CD4-positive, alpha-beta T cell treated with Interleukin-1 beta for 1 hour (primary cell): ENCODE measurements at places on chromosomes 5 and 9.

- no peak for DNase-seq
These were observed 1.7 kb downstream of the STPG3 start for GRCh38 chr9:137252555-137253506.

DNA sequence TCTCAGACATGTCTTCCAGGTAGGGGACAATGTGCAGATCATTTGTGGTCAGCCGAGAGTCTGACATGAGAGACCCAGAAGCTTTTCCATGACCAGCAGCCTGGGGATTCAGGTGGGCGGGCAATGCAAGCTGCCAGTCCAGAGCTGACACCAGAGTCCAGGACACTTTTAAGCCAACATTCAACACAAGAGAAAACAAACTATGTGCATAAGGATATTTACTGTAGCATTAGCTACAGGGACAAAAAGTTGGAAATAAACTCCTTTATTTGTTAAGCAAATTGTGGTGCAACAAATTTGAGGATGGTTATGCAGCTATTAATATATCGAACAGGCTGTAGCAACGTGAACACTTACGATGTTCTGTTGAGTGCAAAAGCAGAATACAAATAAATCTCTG lies 9.9 kb upstream of the RNF130 start:
- no peak for DNase-seq

DNA sequence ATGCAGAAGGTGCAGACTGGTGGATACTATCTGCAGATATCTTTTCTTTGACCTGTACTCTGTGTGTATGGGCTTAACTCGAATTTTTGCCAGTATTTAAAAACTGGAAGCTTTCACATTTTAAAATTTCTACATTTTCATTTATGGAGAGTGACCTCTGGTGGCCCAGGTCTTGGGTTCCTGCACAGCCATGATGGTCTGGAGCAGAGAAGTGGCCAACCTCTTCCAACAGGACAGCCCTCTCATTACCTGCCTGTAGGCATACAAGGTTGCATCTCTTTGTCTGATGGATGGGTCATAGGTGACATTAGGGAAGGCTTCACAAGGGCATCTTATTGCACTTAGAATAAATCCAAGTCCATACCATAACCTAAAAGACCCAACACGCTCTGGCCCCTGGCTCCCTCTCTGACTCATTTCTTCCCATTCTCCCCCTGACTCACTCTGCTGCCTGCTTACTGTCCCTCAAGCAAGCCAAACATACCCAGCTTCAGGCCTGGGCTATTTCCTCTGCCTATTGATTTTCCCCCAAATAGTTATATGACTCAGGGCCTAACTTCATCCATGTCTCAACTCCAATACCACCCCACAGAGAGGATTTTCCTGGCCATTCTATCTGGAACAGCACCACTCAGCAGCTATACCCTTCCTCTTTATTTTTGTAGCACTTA lies 113.3 kb upstream of the SLC1A3 start:
- no peak for DNase-seq

DNA sequence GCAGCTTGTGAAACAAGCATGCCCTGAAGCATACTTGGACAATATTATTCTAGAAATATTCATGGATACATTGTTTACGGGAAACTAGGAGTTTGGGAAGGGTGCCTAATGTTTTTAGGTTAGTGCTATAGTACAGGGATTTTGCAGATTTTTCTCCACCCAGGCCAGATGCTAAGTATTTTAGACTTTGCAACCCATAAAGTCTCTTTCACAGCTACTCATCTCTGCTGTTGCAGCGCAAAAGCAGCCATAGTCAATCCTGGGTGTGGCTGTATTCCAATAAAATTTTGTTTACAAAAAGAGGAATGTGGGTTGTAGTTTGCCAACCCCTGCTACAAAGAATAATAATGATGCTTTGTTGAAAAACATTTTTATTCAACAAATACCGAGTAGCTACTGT lies 106.2 kb downstream of the CEMIP2 start:
- DNase-seq: no peak

DNA sequence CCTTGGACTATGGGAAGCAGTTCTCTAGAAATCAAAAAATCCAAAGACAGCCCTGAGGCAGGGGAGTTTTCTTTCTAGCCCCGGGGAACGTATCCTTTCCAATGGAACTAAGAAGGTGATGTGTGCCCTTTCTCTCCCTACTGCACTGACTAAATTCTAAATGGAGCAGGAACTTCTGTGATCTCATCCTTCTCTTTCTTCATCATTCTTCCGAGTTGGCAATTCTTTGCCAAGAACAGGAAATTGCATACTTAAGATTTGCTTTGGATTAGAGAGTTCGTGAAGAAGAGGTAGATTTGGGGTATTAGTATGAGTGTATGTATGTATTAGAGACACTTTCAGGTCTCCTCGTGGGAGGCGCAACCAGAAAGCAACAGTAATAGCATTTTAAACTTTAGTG lies 178.0 kb upstream of the PIK3R1 start:
- no peak for DNase-seq

- DNase-seq: no peak
These were observed 255.5 kb downstream of the CAAP1 start for GRCh38 chr9:26637101-26637500.

DNA sequence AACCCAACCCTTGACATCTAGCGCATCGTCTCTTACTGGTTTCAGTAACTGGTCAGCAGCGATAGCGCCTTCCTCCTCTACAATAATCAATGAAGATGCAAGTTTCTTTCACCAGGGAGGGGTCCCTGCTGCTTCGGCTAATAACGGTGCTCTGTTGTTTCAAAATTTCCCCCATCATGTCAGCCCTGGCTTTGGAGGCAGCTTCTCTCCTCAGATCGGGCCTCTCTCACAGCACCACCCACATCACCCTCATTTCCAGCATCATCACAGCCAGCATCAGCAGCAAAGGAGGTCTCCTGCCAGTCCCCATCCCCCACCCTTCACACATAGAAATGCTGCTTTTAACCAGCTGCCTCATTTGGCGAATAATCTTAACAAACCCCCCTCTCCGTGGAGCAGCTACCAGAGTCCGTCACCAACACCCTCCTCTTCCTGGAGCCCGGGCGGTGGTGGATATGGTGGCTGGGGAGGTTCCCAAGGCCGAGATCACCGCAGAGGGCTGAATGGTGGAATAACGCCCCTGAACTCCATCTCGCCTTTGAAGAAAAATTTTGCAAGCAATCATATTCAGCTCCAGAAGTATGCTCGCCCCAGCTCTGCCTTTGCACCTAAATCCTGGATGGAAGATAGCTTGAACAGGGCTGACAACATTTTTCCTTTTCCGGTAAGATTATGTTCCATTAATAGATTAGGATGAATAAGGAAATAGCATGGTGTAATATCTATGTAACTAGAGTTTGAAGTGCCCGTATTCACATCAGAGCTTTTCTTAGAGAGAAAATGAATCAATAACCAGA lies 2.2 kb downstream of the CPEB4 start:
- DNase-seq: no peak

DNA sequence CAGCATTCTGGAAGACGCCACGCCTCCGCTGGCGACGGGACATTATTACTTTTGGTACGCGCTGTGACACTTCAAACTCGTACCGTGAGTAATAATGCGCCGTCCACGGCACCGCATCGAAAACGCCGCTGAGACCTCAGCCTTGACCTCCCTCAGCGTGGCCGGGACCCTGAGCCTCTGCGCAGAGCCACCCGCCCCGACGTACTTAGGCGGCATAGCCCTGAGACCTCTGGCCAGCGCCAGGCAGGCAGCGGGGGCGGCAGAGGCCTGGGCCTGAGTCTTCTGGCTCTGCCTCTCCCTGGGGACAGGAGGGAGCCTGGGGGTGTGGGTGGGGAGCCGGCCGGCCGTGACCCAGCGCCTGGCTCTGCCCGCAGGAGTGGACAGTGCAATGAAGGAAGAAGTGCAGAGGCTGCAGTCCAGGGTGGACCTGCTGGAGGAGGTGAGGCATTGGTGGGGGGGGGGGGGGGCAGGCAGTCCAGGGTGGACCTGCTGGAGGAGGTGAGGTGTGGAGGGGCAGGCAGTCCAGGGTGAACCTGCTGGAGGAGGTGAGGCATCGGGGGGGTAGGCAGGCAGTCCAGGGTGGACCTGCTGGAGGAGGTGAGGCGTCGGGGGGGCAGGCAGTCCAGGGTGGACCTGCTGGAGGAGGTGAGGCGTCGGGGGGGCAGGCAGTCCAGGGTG lies 8.0 kb downstream of the EGFL7 start:
- DNase-seq: no peak

DNA sequence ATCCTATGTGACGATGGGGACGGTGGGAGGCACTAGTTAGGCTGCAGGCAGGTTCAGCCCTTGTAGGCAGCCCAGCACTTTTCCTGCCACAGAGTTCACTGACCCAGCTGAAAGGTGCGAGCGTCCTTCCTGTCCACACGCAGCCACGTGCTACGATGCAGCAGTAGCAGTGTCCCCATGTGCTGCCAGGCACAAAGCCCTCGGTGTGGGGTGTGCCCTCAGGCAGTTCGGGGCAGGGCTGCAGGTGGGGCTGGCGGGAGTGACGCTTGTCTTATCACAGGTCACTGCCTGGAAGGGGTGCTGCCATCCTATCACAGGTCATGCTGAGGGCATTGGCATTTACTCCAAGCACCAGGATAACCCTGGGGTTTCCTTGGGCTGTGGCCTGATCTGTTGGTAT lies 46.8 kb upstream of the CLPTM1L start:
- no peak for DNase-seq

DNA sequence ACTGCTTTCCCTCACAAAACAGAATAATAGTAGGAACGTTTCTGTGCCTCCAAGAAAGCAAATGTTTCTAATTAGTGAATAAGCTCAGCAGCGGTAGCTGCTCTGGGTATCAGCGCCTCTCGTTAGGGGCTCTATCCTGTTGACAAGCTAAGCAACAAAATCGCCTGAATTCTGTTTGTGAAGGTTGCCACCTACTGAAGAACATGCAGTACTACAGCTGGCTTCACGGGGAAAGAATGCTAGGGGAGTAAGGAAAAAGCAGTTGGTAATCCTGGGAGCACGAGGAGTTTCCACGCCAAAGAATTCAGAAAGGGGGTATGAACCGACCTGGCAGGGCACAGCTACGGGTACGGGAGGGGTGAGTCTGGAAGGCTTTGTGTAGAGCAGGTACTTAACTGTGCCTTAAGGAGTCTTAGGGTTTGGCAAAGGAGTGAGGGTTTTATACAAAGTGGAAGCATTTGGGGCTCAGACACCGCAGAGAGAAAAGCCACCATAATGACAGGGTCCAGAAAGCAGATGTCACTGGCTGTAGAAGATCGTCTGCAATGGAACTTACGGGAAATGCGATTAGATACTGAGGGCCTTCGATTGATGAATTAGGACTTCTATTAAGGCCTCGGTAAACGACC lies 171.7 kb downstream of the TTC39B start:
- peak; percentile 10 for DNase-seq

- no peak for DNase-seq
These were observed 291.2 kb downstream of the ADAMTS6 start for GRCh38 chr5:65190328-65191053.

DNA sequence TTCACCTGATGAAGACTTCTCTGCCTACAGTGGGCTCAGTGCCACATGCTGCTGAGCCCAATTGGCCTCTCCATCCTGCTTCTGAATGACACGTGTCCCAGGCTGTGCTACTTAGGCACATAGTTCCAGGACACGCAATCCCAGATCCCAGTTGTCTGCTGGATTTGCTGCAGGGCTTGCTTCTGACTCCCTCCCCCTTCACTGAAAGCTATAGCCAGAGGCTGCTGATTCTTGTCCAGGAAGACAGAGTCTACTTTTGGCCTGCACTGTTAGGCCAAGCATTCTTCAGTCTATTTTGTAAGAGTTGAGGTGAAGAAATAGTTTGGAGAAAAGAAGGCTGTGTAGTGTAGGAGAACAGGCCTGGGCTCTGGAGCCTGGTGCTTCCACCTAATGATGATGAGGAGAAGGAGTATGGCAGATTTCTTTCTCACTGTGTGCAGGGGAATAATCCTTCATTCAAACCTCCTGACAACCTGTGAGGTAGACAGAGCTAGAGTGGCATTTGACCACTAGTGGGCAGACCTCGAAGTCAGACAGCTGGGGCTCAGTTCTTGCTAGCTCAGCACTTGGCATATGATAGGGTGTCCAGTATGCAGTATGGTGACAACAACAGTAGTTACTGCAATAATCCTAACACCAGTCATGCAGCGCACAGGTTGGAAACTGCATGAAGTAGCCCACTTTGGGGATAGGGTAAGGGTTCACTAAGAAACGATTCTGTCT lies 19.5 kb upstream of the ASPN start:
- DNase-seq: no peak

GRCh38 chr5:172579403-172579990 lies 61.6 kb upstream of the NEURL1B start:
- no peak for DNase-seq

DNA sequence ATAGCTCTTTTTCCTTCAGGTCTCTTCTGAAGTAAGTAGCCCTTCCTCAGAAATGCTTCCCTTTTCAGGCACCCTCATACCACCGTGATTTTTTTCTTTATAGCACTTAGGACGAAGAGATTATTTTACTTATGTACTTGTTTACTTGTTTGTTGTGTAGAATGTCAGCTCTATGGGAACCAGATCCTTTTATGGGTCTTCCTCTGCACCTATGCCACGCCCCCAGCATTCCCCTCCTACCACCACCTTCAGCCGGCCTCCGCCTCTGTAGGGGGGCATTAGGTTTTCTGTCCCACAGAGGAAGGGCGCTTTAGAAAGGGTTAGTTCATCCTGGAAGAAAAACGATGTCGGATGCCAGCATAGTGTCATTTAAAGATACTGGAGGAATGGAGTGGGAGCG lies 1.8 kb downstream of the CDKN2B-AS1 start:
- DNase-seq: no peak

- DNase-seq: peak; percentile 34
These were observed 31.7 kb upstream of the GRHPR start for GRCh38 chr9:37390759-37391158.

DNA sequence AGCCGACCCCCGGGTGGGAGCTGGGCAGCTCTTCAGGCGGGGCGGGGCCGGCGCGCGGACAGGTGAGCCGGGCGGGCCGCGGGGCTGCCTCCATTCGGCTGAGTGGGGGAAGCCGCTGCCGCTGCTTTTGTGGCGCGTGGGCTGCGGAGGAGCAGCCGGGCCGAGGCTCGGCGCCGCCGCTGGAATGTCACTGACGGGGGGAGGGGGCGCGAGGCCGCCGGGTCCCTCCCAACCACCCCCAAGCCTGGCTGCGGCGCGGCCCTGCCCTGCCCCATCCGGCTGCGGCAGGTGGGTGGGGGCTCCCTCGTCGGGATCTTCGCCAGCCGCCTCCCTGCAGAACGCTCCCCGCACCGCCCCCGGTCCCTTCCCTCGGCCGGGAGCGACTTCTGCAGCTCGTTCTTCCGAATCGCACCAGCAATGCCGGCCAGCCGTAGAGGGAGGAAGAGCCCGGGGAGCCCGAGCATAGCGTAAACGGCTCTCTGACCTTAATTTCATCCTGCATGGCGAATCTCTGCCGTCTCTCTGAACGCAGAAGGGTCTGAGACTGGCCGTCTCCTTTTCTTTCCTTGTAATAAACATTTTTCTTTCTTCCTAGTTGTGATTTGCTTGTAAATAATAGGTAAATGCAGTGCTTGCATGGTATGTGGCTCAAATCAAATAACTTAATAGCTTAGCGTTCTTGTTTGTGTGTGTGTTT lies 505 bp downstream of the SPTAN1 start:
- peak; percentile 55 for DNase-seq

GRCh38 chr5:67182301-67182790 lies 14.3 kb downstream of the CD180 start:
- DNase-seq: no peak

- no peak for DNase-seq
These were observed 539.1 kb downstream of the CDK5RAP2 start for GRCh38 chr9:120040896-120041295.

GRCh38 chr5:4028384-4028783 lies 432.8 kb downstream of the IRX1 start:
- DNase-seq: no peak

GRCh38 chr5:109558952-109559351 lies 130.8 kb upstream of the MAN2A1 start:
- no peak for DNase-seq

GRCh38 chr9:120918931-120919842 lies 7.4 kb downstream of the TRAF1 start:
- DNase-seq: no peak
